Activated CD4-positive, alpha-beta memory T cell treated with anti-CD3 and anti-CD28 coated beads for 36 hours (primary cell): ENCODE measurements at places on chromosomes 2 and 18. TPM values are rescaled to one million over a fixed set of nuclear protein-coding genes. Genes with fewer than 3 reads are reported as not detected.

Gene SANBR
- 5.9 TPM for total RNA-seq

Gene ARHGEF33
- total RNA-seq = 0.34 TPM

Gene AUP1
- total RNA-seq = 92.1 TPM

Gene MPP4
- not detected for total RNA-seq

Gene CYP26B1
- total RNA-seq = not detected

Gene HRH4
- total RNA-seq = 0.65 TPM

Gene FAM124B
- total RNA-seq = 0.39 TPM

Gene CYS1
- total RNA-seq = 0.07 TPM

Gene CCDC102B
- total RNA-seq = 2.4 TPM

Gene CTAGE1
- not detected for total RNA-seq

Gene NOP58
- total RNA-seq = 151 TPM

Gene PIEZO2
- total RNA-seq = not detected

GRCh38 chr2:2166881-2167280 is 164.2 kb downstream of the MYT1L start:
- no peaks in the 10 kb centered on the region for H3K36me3 ChIP-seq
- peaks cover 1% of the 10 kb centered on the region for H3K27me3 ChIP-seq
- H3K27ac ChIP-seq = no peak overlapping the region
- no peaks in the 10 kb centered on the region for H3K4me1 ChIP-seq
- H3K4me3 ChIP-seq = no peak overlapping the region

DNA sequence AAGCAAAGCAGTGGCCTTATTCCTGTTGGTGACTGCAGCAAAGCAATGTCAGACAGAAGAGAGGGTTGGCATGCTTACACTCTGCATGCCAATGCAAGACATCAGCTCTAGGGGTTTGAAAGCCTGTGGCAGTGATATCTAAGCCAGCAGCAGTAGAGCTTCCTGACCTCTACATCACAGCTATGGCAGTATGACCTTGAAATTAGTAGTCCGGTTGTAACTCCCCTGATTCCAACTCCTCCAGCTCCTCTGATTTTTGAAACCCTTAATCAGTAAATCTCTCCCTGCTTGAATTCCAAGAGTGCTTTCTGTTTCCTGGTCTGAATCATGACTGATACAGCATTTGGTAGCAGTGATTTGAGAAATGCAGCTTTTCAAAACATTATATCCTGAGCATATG is 60.0 kb upstream of the LRP1B start:
- H3K4me3 ChIP-seq = no peak overlapping the region
- no peak overlapping the region for H3K27ac ChIP-seq
- no peak for DNase-seq
- H3K36me3 ChIP-seq = no peaks in the 10 kb centered on the region
- no peaks in the 10 kb centered on the region for H3K4me1 ChIP-seq

DNA sequence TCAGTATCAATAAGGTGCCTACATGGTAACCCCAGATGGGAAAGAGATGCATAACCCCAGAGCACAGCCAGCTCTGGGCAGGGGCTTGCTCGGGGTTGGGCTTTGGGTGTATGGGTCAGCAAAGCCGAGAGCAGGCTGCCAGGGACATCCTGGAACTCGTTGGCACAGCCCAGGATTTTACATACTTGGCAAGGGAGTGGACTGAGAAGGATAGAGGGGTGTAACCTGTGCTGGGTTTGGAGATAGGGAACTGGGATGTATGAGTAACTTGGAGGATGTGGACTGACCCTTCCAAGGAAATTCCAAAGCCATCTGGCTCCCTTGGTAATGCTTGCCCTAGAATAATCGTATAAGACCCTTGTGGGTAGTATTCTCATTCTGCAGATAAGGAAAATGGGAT is 44.2 kb downstream of the GPR39 start:
- no peaks in the 10 kb centered on the region for H3K4me1 ChIP-seq
- H3K27me3 ChIP-seq = no peaks in the 10 kb centered on the region
- DNase-seq = no peak
- H3K27ac ChIP-seq = no peak overlapping the region
- no peak overlapping the region for H3K4me3 ChIP-seq

DNA sequence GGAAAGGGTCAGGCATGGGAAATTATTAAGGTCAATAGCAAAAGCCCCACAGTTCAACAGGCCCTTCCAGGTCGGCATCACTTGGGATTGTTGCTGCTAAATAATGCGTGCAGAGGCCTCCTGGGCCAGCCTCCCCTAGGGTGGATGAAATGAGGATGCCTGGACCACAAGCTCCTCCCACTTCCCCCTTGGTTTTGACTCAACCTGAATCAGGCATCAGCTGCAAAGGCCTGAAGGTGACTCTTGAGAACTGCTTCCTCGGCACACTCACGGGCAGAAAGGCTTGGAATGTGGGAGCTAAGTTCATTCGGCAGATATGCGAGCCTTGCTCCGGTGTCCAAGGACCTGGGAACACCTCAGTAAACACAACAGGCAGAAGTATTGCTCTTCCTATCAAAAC is 69.3 kb downstream of the MBP start:
- peak overlapping the region; percentile 58 for H3K4me3 ChIP-seq
- peaks cover 91% of the 10 kb centered on the region for H3K4me1 ChIP-seq
- peaks cover 42% of the 10 kb centered on the region for H3K36me3 ChIP-seq
- DNase-seq = peak; percentile 94
- no peaks in the 10 kb centered on the region for H3K27me3 ChIP-seq

- H3K36me3 ChIP-seq = no peaks in the 10 kb centered on the region
- no peak overlapping the region for H3K4me3 ChIP-seq
- H3K4me1 ChIP-seq = peaks cover 2% of the 10 kb centered on the region
- peaks cover 5% of the 10 kb centered on the region for H3K27me3 ChIP-seq
- H3K27ac ChIP-seq = no peak overlapping the region
Measured at GRCh38 chr2:235768606-235769005, 274.8 kb downstream of the AGAP1 start.

- DNase-seq = no peak
- no peaks in the 10 kb centered on the region for H3K27me3 ChIP-seq
- H3K36me3 ChIP-seq = no peaks in the 10 kb centered on the region
- H3K4me1 ChIP-seq = peaks cover 22% of the 10 kb centered on the region
- no peak overlapping the region for H3K27ac ChIP-seq
Measured at GRCh38 chr2:65355186-65355831, 77.1 kb downstream of the SPRED2 start.

- DNase-seq = no peak
- peaks cover 17% of the 10 kb centered on the region for H3K27me3 ChIP-seq
- no peaks in the 10 kb centered on the region for H3K36me3 ChIP-seq
Measured at GRCh38 chr2:112019569-112019982, 35.5 kb upstream of the TMEM87B start.

GRCh38 chr2:169711751-169712509 is 17.7 kb downstream of the PHOSPHO2 start:
- no peak for DNase-seq
- H3K4me1 ChIP-seq = no peaks in the 10 kb centered on the region
- no peak overlapping the region for H3K27ac ChIP-seq
- H3K4me3 ChIP-seq = no peak overlapping the region
- H3K36me3 ChIP-seq = no peaks in the 10 kb centered on the region

- no peak for DNase-seq
- H3K36me3 ChIP-seq = peaks cover 86% of the 10 kb centered on the region
- H3K27ac ChIP-seq = peak overlapping the region; percentile 56
Measured at GRCh38 chr2:28412625-28413151, 20.0 kb downstream of the FOSL2 start.

- no peak overlapping the region for H3K4me3 ChIP-seq
- H3K4me1 ChIP-seq = peaks cover 49% of the 10 kb centered on the region
- no peak for DNase-seq
- no peaks in the 10 kb centered on the region for H3K27me3 ChIP-seq
- H3K27ac ChIP-seq = no peak overlapping the region
Measured at GRCh38 chr2:134301099-134301927, 47.4 kb downstream of the MGAT5 start.

DNA sequence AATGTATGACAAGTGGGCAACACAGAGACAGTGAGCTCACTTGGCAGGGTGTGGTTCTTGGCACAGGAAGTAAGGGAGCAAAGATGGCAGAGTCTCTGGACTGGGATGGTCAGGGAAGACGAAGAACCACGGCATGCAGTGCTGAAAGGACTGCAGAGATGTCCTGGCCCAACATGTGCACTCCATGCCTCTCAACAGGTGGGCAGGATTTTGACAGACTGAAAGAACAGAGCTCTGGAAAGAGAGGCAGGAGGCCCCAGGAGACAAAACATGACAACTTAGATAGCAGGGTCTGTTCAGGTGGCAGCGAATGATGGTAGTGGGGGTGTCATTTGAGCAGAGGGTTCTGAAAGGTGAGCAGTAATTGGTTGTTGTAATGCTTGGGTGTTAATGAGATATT is 180.3 kb downstream of the FHOD3 start:
- no peak overlapping the region for H3K4me3 ChIP-seq
- DNase-seq = no peak
- H3K36me3 ChIP-seq = no peaks in the 10 kb centered on the region

DNA sequence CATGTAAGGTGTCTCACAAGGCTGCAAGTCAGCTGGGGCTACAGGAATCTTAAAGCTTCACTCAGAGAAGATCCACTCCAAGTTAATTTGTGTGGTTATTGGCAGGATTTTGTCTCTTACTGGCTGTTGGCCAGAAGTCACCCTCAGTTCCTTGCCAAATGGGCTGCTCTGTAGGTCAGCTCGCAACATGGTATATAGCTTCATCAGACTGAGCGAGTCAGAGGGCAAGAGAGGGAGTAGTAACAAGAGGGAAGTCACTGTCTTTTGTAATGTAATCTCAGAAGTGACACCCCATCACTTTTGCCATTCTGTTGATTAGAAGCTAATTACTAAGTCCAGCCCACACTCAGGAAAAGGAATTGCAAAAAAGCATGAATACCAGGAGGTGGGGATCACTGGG is 119.5 kb downstream of the LRRTM1 start:
- no peak overlapping the region for H3K4me3 ChIP-seq
- no peaks in the 10 kb centered on the region for H3K27me3 ChIP-seq
- no peaks in the 10 kb centered on the region for H3K4me1 ChIP-seq
- no peaks in the 10 kb centered on the region for H3K36me3 ChIP-seq
- DNase-seq = no peak

GRCh38 chr2:118686346-118686745 is 161.1 kb downstream of the EN1 start:
- H3K27ac ChIP-seq = no peak overlapping the region
- H3K4me1 ChIP-seq = no peaks in the 10 kb centered on the region
- DNase-seq = no peak
- H3K4me3 ChIP-seq = no peak overlapping the region
- no peaks in the 10 kb centered on the region for H3K36me3 ChIP-seq

DNA sequence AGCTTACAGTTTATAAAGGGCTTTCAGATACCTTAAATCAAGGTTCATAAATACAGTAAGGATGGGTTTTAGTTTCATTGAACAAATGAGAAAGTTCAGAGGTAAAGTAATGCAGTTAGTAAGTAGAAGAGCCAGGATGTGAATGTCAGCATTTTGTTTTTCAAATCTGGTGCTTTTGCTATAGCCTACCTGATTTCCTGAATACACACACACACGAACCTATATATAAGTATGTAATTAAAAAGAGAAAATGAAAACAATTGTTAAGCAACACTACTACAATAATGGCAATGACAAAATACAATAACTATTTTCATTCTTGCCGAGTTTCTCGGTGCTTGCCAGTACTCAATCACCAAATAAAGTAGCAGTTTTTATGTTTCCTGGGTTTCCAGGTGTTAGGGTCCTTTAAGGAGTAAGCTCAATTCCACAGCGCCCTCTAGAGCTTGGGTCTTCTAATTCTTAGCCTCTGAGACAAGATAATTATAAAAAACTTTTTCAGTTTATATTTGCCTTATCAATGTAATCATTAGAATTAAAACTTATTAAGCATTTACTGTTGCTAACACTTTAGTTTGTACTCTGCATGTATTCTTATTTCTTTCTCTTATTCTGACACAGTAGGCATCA is 512.9 kb upstream of the ACVR2A start:
- no peak overlapping the region for H3K4me3 ChIP-seq
- no peaks in the 10 kb centered on the region for H3K36me3 ChIP-seq
- peak; percentile 49 for DNase-seq
- peaks cover 19% of the 10 kb centered on the region for H3K4me1 ChIP-seq
- H3K27me3 ChIP-seq = no peaks in the 10 kb centered on the region
- H3K27ac ChIP-seq = no peak overlapping the region

- no peaks in the 10 kb centered on the region for H3K36me3 ChIP-seq
- no peaks in the 10 kb centered on the region for H3K4me1 ChIP-seq
- H3K27me3 ChIP-seq = no peaks in the 10 kb centered on the region
Measured at GRCh38 chr2:138321458-138321857, 180.1 kb upstream of the SPOPL start.

DNA sequence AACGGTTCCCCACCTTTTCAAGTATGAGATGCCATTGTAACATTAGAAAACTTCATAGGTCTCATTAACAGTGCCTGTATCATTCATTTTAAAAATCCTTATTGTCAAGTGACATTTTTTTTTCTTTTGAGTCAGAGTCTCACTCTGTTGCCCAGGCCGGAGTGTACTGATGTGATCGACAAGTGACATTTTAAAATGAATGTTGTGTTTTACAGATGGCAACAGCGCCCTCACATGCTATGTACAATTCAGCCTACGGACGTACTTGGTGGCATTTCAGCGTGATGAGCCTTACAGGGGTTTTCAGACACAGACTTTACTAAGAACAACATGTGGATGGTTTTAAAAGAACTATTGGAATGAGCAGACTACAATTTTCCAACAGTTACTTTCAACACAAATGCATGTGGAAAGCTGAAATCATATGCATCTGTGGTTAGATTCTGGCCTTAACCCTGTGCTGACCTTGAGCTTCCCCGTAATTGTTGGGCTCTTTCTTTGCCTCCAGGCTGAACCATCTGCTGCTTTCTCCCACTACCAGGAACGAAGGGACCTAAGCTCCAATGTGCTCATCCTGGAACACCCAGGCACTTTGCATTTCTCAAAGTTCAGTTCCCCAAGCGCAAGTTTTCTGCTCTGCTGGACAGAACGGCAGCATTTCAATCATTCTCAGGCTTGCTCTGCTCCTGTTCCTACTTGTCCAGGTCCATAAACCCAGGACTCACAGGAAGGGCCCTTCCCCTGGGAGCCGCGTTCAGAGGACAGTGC is 119.9 kb upstream of the NDUFV2 start:
- H3K27ac ChIP-seq = no peak overlapping the region
- no peaks in the 10 kb centered on the region for H3K36me3 ChIP-seq
- H3K27me3 ChIP-seq = no peaks in the 10 kb centered on the region
- peak; percentile 24 for DNase-seq

- peaks cover 3% of the 10 kb centered on the region for H3K4me1 ChIP-seq
- no peak overlapping the region for H3K4me3 ChIP-seq
- no peaks in the 10 kb centered on the region for H3K36me3 ChIP-seq
- DNase-seq = no peak
Measured at GRCh38 chr2:152566728-152567069, 150.6 kb downstream of the PRPF40A start.

GRCh38 chr2:167200019-167200418 is 311.7 kb downstream of the XIRP2 start:
- no peak for DNase-seq
- no peaks in the 10 kb centered on the region for H3K36me3 ChIP-seq
- no peaks in the 10 kb centered on the region for H3K4me1 ChIP-seq
- H3K27me3 ChIP-seq = no peaks in the 10 kb centered on the region
- H3K27ac ChIP-seq = no peak overlapping the region
- no peak overlapping the region for H3K4me3 ChIP-seq

- H3K27ac ChIP-seq = peak overlapping the region; percentile 98
- no peaks in the 10 kb centered on the region for H3K27me3 ChIP-seq
- peaks cover 56% of the 10 kb centered on the region for H3K4me1 ChIP-seq
- H3K4me3 ChIP-seq = peak overlapping the region; percentile 95
Measured at GRCh38 chr2:96537734-96538486, 1.4 kb downstream of the ARID5A start.

GRCh38 chr18:70044632-70045031 is 97.0 kb upstream of the CD226 start:
- no peak overlapping the region for H3K27ac ChIP-seq
- DNase-seq = no peak
- peaks cover 3% of the 10 kb centered on the region for H3K4me1 ChIP-seq
